ENCODE measurements at places on chromosomes 3 and 15.

- DNase-seq: no peak
These were observed 40.9 kb upstream of the GOLGA8J start for GRCh38 chr15:30041868-30042267.

- DNase-seq: no peak
These were observed 89.8 kb downstream of the LRRC3B start for GRCh38 chr3:26712211-26713026.

- no peak for DNase-seq
These were observed 371.7 kb upstream of the GBE1 start for GRCh38 chr3:82133070-82133606.

GRCh38 chr15:61527836-61528580 lies 298.9 kb upstream of the RORA start:
- DNase-seq: no peak

DNA sequence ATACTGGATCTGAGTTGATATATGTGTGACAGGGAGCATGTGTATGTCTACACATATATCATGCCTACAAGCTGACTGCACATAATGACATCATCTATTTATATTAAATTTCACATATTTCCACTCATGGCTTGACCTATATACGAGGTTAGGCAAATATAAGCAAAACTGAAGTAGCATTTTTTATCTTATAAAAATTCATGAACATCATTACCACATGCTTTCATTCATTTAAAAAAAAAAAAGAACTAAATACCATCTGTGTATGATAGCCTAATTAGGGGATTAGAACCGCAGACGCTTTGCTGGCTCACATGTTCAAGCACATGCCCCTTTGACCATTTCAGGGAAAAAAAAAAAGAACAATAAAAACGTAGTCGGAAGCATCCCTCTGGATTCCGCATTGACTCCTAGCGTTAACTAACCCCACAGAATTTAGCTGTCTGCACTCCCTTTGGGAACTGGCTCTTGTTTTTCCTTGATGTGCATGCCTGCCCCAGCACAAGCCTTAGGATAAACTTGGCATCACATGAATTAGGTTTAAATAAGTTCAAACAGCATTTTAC lies 888.4 kb downstream of the ROBO1 start:
- DNase-seq: no peak

- no peak for DNase-seq
These were observed 8.3 kb downstream of the PLD1 start for GRCh38 chr3:171801738-171802589.

- no peak for DNase-seq
These were observed 96.0 kb upstream of the CCDC80 start for GRCh38 chr3:112736805-112737566.

- no peak for DNase-seq
These were observed 46.5 kb upstream of the WDR5B start for GRCh38 chr3:122462406-122462805.

DNA sequence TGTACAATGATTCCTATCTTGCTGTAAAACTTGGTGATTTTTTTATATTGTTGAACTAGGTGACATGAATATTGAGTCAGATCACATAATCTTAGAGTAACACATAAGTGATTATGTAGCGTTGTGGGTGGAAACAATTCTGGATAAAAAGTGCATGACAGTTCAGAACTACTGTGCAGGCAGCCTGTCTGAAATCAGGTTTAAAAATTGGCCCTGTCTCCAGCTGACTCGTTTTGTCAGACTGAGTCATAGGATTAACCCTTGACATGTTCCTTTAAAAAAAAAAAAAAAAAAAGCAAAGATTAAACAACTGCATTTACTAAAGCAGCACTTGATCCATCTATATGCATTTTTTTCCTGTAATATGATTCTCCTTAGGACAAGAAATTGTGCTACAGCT lies 160.0 kb upstream of the CGNL1 start:
- DNase-seq: no peak

- DNase-seq: no peak
These were observed 59.9 kb downstream of the KAT2B start for GRCh38 chr3:20100151-20100550.

- no peak for DNase-seq
These were observed 27.1 kb downstream of the FILIP1L start for GRCh38 chr3:100087198-100087597.

- DNase-seq: no peak
These were observed 1.5 kb downstream of the ARPC4 start for GRCh38 chr3:9794400-9794799.

- no peak for DNase-seq
These were observed 63.9 kb downstream of the CHAC1 start for GRCh38 chr15:41017066-41017735.

- DNase-seq: no peak
These were observed 71.2 kb upstream of the POMGNT2 start for GRCh38 chr3:43177085-43177484.

GRCh38 chr15:99212406-99212805 lies 37.0 kb downstream of the TTC23 start:
- no peak for DNase-seq

- no peak for DNase-seq
These were observed 65.8 kb upstream of the CADPS start for GRCh38 chr3:62940771-62941563.

Data from stimulated activated CD4-positive, alpha-beta T cell treated with anti-CD3 and anti-CD28 coated beads, Interleukin-1b, Interleukin-23, amount 100 ng/mL, for 1 hour (primary cell).